ENCODE measurements at places on chromosomes 4 and X.

- DNase-seq, result no peak
Measured at GRCh38 chrX:37752936-37753335, 26.9 kb upstream of the CYBB start.

- no peak for DNase-seq
Measured at GRCh38 chrX:1394731-1395501, 3.0 kb upstream of the SLC25A6 start.

DNA sequence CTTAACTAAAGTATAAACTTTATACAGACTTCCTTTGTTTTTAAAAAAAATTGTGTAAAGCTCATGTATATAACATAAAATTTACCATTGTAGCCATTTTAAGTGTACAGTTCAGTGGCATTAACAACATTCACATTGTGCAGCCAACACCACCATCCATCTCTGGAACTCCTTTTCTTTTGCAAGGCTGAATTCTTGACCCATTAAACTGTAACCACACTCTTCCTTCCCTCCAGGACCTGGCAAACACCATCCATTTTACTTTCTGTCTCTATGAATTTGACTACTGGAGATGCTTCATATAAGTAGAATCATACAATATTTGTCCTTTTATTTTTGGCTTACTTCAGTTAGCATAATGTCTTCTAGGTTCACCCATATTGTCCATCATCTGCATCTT is 104.7 kb downstream of the RASL11B start:
- DNase-seq, result no peak

DNA sequence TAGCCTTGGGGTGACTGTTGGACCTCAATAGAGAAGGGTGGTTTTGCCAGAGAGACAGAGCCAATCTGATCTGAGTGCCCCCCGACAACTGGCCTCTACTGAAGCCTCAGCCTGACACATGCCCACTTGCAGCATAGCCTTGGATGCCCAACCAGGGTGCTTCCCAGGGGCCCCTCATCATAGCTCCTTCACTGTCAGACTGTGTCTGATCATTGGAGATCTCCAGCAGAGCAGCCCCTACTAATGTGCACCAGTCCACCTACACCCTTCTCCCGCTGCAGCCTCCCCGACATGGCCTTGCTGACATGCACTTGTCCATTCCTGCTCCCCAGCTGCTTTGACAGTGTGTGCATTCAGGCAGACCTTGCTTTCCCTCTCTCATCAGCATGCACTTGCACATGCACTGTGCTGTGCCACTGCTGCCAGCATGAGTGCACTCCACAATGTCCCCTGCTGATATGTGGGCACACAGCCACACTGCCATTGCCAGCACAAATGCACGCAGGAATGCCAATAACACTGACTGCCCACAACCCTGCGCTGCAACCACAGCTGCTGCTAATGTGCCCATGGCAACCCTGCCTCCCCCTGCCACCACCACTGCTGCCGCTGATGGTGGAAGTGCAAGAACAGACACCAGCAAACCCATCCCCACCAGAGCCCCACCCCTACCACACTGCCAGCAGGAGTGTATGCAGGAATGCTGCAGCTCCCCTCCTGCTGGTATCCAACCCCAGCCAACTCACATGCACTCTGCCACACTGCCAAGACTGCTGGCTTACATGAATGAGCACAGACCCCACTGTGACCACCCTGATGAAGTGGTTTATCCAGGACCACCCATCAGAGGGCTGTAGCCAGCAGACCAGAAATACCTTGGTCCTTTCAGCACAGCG is 68.1 kb upstream of the ZMAT1 start:
- no peak for DNase-seq

DNA sequence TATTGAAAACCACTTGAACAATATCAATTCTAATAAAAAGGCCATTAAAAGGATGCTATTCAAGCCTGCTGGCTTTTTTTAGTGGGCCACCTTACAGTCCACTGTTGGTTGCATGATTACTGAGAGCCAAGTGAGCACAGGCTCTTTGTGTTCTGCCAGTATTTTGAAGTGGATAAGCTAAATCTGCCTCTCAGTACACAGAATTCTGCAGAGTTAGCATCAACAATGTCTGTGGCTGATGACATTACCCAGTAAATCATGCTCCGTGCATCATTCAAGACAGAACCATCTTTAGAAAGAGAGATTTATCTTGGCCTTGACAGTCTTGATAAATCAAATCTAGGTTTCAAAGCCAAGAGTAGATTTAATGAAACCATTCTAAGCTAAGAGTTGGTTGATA is 119.0 kb upstream of the GNPDA2 start:
- no peak for DNase-seq

GRCh38 chr4:141731481-141731880 is 95.1 kb downstream of the IL15 start:
- no peak for DNase-seq

DNA sequence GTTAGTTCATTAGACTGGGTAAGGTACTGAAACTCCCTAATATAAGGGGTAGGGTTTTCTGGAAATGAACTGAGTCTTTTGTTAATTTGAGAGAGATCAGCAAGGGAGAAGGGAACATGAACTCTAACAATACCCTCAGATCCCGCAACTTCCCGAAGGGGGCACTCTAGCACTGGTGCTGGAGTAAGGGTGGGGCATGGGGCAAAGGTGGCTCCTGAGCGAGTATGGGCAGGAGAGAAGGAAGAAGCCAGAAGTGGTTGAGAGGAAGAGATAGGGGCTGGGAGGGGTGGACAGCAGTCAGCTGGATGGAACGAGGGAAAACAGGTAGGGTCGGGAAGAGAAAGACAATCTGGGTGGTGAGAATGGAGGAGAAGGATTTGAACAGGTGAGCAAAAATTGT is 183.2 kb upstream of the MAGEE2 start:
- no peak for DNase-seq

DNA sequence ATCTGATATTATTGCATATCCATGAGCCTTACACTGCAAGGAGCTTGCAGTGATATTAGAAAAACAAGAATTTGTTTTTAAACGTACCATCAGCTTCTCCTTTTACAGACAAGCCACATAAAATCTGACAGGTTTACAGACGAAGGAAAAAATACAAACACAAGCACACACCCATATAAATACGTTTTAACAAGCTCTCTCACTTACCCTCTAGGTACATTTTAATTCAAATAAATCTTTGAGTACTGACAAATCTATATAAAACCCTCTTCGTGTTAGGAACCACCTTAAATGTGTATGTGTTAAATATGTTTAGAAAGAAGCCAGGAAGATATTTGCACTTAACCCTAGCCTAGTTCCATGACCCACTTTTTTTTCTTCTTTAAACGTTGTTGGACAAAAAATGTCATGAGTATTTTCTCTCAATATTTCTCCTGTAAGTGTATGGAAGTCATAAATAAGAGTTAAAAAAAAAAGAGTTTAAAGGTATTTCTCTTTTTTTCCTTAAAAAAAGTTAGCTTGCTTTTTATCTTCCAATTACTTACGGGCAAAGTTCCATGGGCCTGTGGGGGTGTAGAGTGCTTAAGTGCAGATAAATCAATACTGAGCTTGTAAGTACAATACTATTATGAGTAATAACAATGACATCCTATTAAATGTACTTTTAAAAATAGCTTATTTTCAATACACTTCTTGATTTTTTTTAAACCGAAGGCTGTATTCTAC is 1.5 kb downstream of the ARAP2 start:
- DNase-seq, result no peak

- no peak for DNase-seq
Measured at GRCh38 chr4:36489798-36490197, 208.4 kb downstream of the DTHD1 start.

DNA sequence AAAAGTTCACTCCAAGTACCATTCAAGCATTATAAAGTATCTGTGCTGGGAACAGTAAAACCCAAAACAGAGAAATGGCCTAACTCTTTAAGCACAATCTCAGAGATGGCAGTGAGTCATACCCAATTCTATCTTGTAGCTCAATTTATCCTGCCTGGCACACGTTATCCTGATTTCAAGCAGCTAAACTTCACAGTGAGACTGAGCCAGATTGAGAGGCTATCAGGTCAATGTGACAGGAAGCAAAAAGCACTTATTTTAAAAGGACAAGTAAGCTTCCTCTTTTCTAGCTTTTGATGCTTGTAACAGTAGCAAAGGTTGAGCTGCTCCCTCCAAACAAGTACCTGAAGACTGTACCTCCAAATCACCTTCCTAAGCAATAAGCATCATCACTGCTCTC is 324.9 kb downstream of the NAF1 start:
- no peak for DNase-seq

- DNase-seq, result no peak
Measured at GRCh38 chr4:71382125-71382899, 43.5 kb downstream of the SLC4A4 start.

DNA sequence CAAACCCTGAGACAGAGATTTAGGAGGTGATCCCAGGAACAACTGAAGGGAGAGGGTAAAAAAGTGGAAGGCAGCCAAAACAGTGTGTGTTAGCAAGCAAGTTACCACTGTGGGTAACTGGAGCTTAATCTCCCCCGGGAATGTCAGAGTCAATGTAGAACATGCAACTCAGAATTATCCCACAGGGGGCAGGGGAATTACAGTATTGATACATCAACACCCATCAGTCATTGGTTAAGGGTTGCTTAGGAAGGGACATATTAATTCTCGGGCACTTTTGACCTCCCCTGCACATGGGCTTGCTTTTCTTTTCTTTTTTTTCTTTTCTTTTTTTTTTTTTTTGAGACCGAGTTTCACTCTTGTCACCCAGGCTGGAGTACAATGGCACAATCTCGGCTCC is 29.3 kb downstream of the CXorf58 start:
- DNase-seq, result no peak

DNA sequence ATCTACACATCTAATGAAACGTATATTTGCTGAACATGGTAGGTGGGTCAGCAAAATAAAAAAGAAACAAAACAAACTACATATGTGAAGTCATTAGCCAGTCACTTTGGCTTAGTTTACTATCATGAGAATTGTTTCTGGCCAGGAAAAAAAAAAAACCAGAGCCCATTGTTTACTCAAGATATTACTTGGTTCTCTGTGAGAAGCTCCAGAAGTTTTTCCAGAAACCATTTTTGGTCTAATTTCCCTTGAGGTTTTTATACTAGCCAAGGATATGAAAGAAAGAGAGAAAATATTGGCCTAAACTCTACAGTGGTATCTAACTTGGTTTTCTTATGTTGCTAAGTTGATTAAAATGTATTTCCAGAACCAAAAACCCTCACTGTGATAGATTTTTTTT is 259.1 kb downstream of the PDHA2 start:
- DNase-seq, result no peak

GRCh38 chr4:16386711-16387320 is 160.5 kb upstream of the TAPT1 start:
- DNase-seq, result no peak

- no peak for DNase-seq
Measured at GRCh38 chr4:6755088-6755753, 27.3 kb upstream of the KIAA0232 start.

- DNase-seq, result no peak
Measured at GRCh38 chr4:25723409-25723808, 67.8 kb downstream of the SLC34A2 start.

GRCh38 chr4:88110826-88111225 is 47.6 kb downstream of the ABCG2 start:
- DNase-seq, result no peak

- no peak for DNase-seq
Measured at GRCh38 chr4:159075531-159075932, 27.3 kb upstream of the RAPGEF2 start.

DNA sequence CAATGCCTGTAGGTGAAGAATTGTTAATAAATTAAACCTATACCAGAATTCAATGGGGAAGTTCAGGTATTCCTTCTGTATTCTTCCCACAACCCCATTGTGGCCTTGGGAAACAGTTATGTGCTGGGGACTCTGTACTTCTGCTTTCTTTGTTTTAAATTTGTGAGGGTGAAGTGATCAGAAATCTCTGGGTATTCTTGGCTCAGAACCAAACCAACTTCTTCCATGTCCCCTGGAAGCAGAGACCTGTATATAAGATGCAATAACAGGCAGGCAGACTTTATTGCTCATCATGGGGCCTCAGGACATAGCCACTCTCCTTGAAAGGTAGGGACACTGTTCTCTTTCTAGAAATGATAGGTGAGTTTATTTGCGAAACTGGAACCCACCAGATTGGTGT is 19.8 kb upstream of the USP27X start:
- DNase-seq, result no peak

DNA sequence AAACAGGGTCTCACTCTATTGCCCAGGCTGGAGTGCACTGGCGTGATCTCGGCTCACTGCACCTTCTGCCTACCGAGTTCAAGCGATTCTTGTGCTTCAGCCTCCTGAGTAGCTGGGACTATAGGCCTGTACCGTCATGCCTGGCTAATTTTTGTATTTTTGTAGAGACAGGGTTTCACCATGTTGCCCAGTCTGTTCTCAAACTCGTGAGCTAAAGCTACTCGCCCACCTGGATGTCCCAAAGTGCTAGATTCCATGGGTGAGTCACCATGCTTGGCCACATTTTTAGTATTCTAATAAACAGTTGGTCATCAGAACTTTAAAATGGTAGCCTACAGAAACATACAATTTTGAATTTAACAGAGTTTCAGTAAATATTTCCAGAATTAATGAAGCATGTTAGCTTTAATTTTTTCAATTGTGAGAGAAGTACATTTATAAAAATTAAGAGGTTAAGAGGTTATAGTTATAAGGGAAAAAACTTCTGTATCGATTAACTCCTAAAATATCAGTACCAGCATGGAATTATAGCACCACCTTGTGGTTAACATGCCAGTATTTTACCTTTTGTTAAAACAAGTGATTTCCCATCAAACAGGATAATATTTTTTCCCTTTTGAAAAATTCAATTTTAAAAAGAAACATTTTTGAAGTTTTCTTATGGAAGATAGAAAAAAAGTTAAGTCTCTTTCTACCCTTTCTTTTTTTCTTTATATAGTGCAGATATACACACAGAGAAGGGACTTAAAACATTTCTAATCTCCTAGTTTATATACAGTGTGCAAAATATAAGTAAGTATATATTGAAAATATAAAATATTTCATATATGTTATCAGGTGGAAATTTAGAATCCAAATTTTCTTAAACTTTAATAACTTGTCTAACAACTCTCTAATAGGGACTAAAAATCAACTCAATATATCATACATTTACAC is 35.4 kb downstream of the CEP44 start:
- peak; percentile 50 for DNase-seq
